ENCODE measurements at places on chromosomes 2 and 18.

DNA sequence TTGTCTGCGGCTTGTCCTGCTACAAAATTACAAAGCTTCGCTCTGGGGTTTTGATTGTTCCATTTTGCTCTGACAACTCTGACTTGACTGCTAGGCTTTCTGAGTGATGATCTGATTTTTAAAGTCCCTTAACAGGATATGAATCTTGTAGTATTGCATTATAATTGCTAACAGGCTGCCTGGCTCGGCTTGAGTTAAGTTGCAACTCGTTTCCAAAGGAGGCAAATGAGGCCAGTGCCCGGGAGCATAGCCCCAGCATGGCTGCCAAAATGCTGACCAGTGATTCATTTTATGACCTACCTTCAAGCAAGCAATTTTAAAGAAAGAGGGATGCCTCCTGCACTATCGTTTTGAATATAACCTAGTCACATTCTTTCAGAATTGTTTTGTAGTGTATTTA lies 135.4 kb downstream of the COL6A3 start:
- DNase-seq: no peak

- DNase-seq: no peak
These were observed 362.4 kb downstream of the CYRIA start for GRCh38 chr2:16303273-16303577.

GRCh38 chr2:215794829-215795546 lies 218.4 kb downstream of the MREG start:
- DNase-seq: no peak

- DNase-seq: no peak
These were observed 276.4 kb upstream of the HS6ST1 start for GRCh38 chr2:128594953-128595677.

DNA sequence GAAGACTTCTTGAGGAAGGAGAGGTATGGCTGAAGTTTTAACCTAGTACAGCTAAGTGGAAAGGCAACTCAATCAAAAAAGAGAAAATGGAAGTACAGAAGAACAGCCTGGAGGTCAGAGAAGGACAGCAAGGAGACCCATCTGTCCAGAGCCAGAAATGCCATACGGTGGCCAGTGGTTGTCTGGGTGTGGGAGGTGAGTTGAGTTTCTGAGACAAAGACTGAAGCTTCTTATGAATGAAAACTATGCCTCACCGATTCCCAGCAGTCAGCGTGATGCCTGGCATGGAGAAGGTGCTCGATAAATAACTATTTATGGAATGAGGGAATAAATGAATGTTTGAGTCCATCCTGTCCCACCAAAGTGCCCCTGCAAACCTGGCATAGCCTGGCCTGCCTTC lies 98.8 kb downstream of the MRO start:
- no peak for DNase-seq

GRCh38 chr2:168685600-168686451 lies 116.6 kb upstream of the NOSTRIN start:
- no peak for DNase-seq
